Aorta (tissue), 5 donors: ENCODE measurements at places on chromosomes 13 and 19.

DNA sequence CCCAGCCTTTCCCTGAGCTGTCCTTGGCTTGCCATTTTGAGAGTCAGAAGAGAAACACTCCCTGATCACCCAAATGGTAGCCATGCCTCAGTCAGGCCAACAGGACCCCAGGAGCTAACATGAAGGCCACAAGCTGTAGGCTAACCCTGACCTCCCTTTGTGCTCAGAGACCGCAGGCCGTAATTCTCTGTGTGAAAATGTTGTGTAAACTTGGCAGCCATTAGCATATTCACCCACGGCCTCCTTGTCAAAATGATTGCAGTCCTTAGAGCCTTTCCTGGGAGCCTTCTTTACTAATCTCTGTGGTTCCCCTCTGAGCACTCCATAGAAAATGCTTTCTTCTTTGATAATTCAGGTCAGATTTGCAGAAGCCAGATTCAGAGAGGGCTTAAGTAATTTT lies 418.9 kb downstream of the COG6 start:
- no peak for DNase-seq

DNA sequence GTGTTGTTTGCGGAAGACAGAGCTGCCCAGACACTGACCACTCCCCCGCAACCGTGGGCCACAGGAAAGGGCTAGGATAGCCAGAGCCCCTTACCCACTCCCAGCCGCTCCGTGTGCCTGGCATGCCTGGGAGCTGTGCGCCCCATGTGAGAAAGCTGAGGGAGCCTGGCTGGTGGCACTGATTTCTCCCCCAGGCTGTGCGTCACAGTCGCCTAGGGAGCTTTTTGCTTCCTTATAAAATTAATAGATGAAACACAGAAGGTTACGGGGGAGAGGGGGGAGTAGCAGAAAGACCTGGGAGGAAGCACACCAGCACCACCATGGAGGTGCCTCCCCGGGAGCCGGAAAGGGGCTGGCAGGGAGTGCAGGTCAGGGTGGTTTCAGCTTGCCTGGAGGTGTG lies 24.7 kb downstream of the DPF1 start:
- no peak for DNase-seq

- DNase-seq, result no peak
These were observed 26.6 kb downstream of the ZNF345 start for GRCh38 chr19:36876993-36877938.

DNA sequence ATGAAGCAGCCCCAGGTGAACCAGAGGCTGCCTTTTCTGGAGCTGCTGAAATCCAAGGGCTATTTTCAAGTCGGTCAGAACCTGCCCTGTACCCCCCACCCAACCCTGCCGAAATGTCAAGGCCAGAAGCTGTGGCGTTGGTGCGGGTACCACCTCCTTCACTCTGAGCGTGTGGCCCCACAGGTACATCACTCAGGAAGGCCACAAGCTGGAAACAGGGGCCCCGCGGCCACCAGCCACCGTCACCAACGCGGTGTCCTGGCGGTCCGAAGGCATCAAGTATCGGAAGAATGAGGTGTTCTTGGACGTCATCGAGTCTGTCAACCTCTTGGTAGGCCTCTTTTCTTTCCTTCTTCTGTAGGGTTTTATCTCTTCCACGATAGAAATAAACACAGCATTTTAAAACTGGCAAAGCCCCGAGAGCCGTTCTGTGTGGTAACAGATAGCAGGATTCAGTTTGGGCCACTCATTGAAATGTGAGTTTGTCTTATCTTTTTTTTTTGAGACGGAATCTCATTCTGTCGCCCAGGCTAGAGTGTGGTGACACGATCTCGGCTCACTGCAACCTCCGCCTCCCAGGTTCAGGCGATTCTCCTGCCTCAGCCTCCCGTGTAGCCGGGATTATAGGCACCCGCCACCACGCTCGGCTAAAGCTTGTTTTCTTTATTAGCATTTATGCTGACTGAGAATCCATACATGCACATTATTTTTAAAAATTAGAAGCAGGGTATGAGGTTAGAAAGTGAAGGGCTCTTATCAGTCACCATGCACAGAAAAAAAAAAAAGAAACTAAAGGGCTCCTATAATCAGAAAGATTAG lies 11.3 kb downstream of the AP1M1 start:
- DNase-seq, result no peak

DNA sequence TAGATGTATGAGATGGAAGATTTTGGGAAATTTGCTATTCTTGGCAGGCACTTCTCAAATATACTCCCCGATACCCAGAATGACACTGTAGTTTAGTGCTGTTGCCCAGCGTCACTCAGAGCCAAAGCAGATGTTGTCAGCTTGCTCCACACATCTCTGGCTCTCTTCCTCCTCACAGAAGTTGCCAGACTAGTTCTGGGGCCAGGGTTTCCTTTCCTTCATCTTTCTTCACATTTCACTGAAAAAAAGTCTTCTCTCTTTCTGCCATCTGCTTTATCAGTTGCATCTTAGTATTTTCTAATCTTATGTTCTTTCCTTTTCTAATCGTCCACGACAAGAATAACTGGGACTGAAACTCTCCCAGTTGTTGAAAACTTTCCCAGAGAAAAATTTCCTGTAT lies 251.4 kb downstream of the RGCC start:
- DNase-seq, result no peak

- no peak for DNase-seq
These were observed 8.4 kb downstream of the REXO1 start for GRCh38 chr19:1839658-1840540.

DNA sequence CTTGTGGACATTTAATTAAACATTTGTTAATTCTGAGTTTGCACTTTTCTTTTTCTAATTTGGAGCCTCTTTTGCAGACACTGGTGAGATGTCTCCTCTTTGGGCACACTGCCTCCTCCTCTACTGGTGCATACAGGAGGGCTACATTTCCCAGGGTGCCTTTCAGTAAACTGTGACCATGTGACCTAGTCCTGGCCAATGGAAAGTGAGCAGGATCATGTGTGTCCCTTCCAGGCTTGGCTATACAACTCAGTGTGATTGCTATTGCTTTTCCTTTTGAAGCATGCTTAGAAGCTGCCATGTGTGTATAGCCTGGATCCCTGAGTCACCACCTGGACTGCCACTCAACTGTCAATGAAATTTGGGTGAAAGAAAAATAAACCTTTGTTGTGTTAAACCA lies 4.5 kb downstream of the IZUMO2 start:
- DNase-seq, result no peak

DNA sequence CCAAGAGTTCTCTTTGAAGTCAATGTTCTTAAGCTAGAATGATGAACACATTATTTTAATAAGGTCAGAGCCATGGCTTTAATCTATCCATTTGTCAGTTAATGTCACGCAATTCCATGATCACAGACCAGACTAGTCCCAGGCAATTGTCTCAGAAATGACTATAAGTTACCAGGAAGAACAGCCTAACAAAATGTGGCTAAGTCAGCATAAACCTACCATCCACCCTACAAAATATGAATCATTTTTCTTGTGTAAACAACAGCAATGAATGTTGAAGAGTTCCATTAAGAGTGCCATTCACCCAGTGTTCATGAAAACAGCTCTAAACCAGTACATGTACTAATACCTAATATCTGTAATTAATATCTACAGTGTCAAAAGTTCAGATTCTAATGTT lies 127.5 kb downstream of the KCTD12 start:
- no peak for DNase-seq

DNA sequence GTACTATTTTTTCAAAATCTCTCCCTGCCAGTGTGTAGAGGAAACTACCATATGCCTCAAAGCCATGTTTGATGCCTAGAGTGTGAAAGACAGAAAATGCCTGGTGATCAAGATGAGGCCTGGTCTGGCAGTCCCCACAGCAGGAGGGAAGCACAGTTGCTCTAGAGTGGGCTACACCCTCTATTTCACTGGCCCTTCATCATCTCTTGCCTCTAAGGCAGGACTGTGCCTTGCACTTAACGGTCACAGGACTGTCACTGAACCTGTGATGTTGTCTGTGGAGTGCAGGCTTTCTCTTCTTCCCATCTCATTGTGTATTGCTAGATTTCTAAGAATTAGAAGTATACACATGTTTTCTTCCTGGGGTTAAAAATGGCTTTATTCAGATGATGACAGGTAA lies 16.3 kb downstream of the POLR1D start:
- DNase-seq, result no peak

DNA sequence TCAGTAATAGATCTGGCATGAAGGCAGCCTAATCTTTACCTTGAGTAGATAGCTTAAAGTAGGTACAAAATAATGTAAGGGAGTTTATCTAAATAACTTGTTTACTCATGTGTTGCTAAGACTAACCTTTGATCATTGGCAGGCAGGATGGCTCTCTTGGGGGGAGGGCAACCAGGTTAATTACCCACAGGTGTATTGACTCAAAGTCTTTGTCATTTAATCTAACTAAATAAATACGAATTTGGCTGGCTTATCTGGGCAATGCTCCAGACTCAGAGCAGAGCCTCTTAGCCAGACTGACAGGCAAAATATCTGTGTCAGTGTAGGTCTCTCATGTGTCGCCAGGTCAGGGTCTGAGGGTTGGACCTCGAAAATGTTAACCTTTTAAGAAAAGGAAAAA lies 283.4 kb upstream of the KLHL1 start:
- no peak for DNase-seq

DNA sequence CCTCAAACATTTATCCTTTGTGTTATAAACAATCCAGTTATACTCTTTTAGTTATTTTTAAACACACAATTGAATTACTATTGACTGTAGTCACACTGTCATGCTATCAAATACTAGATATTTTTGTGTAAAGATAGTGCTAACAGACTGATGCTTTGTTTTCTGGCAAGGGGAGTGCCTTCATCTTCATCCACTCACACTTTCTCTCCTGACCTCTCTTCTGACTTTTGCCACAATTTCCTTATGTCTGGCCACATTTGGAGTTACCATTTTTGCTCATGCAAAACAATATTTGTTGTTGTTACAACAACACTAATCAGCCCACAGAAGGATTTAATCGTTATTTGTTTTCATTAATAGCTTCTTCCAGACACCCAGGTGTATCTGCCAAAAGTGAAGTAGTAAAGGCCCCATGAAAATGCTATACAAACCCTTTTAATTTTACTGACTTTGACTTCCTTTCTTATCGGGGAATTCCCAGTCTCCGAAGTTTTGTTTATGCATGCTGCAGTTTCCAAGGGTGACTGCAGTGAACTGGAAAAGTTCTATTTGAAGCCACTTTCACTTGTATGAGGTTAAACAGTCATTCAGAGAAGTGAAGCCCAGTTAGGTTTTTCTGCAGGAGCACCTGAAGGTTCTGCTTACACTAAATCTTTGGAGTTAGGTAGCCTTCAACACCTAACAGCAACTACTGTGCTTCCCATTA lies 66.1 kb upstream of the FRY start:
- no peak for DNase-seq

GRCh38 chr13:47499358-47500150 lies 501.5 kb downstream of the SUCLA2 start:
- no peak for DNase-seq

- DNase-seq, result no peak
These were observed 33.1 kb downstream of the PPP1R37 start for GRCh38 chr19:45125975-45126493.

GRCh38 chr13:59547950-59548349 lies 615.8 kb downstream of the DIAPH3 start:
- no peak for DNase-seq

- peak; percentile 29 for DNase-seq
These were observed 48.9 kb downstream of the MYH14 start for GRCh38 chr19:50252111-50252886.

DNA sequence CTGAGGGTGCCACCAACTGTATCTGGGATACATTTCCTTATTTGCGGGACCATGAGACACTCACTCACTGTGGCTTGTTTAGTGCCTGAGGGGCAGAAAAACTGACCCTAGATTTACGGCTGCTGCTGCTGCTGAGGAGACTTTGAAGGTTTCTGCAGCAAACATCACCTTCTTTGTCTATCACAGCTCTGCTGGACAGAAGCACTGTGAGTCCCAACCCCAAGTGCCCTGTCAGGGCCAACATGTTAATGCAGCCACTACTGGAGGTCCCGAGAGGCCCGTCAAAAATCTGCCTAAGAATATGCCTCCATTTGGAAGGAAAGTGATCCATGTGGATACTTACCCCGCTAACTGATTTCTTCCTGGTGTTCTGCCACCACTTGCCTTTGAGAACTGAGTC lies 37.3 kb upstream of the UBL3 start:
- DNase-seq, result no peak

- peak; percentile 56 for DNase-seq
These were observed 88.4 kb upstream of the ZNF492 start for GRCh38 chr19:22545751-22546150.

GRCh38 chr13:90307136-90307535 lies 1040.4 kb upstream of the MIR17HG start:
- no peak for DNase-seq

GRCh38 chr19:374183-374885 lies 29.7 kb upstream of the MIER2 start:
- DNase-seq, result no peak

DNA sequence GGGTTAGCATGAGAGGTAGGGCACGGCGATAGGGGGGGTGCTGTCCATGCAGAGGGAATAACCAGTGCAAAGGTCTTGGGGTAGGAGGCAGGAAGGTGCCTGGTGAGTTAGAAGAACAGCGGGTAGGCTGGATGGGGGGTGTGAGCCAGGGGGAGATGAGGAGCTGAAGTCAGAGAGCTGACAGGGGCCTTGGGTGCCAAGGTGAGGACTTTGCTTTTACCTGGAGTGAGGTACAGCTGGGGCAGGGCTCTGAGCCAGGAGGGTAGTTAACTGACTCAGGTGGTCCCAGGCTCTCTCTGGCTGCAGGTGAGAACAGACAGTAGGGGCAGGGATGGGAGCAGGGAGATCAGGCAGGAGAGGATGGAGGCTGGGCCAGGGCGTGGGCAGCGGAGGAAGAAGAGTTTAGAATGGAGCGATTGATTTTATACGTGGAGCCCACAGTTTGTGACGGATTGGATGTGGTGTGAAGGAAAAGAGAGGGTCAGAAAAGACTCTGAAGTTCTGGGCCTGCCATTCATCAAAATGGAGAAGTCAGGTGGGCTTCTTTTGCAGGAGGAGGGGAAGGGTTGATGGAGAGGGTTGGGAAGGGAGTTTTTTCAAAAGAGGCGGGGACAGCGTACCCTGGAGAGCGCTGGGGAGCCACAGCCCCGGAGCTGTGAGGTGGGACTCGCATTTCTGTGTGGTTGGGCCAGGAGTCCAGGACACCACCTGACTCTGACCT lies 1.2 kb upstream of the GRAMD1A start:
- DNase-seq, result no peak

DNA sequence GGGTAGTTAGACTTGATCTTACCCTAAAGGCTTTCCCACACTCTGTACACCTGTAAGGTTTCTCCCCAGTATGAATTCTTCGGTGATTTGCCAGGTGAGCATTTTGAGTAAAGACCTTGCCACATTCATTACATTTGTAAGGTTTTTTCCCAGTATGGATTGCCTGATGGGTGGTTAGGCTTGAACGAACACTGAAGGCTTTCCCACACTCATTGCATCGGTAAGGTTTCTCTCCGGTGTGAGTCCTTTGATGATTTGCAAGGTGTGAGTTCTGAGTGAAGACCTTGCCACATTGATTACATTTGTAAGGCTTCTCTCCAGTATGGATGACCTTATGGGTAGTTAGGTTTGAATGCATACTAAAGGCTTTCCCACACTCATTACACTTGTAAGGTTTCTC lies 23.7 kb downstream of the ERVV-2 start:
- no peak for DNase-seq

- peak; percentile 91 for DNase-seq
These were observed 6.6 kb downstream of the EML2 start for GRCh38 chr19:45632468-45633196.

- DNase-seq, result no peak
These were observed 5.4 kb downstream of the TYK2 start for GRCh38 chr19:10374931-10375330.

- DNase-seq, result no peak
These were observed 145.9 kb downstream of the RFC3 start for GRCh38 chr13:33963895-33964294.

GRCh38 chr13:105984646-105985045 lies 550.8 kb downstream of the EFNB2 start:
- no peak for DNase-seq

GRCh38 chr13:75489502-75490263 lies 7.7 kb upstream of the TBC1D4 start:
- DNase-seq, result no peak
